ENCODE measurements at places on chromosomes 4 and X.

GRCh38 chrX:17549107-17549651 lies 174.2 kb downstream of the NHS start:
- DNase-seq, result no peak

DNA sequence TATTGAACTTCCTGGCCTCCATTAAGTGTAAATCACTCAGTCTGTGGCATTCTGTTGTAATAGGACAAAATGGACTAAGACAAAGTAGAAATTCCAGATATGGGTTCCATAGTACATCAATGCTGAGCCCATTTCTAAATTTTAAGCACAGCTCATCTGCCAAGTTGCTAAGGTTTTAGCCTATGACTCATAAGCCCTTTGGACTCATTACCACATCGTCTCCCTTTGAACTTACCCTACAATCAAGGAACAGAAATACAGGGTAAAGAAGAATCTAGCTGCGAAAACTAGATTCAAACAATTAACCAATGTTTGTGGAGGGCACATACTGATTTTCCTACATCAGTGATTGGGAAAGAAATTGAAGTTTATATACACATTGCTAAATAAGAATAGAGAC lies 31.8 kb downstream of the NAA11 start:
- DNase-seq, result no peak

DNA sequence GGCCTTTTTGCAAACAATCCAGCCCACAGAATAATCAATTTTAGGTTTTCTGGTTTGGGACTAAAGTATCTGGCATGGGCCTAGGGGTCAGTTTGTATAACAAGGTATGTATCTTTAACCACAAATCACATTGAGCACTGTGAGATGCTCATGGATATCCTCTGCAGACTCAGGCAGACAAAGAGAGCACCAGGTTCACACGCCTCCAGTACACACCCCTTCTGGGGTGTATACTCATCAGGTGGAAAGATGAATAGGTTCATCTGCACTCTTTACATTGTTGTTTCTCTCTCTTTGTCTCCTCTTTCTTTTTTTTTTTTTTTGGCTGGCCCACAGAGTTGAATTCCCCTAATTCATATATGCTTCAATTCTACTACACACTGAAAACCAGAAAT lies 21.1 kb downstream of the TEC start:
- DNase-seq, result no peak

GRCh38 chr4:75142382-75142781 lies 209.5 kb downstream of the PARM1 start:
- no peak for DNase-seq

DNA sequence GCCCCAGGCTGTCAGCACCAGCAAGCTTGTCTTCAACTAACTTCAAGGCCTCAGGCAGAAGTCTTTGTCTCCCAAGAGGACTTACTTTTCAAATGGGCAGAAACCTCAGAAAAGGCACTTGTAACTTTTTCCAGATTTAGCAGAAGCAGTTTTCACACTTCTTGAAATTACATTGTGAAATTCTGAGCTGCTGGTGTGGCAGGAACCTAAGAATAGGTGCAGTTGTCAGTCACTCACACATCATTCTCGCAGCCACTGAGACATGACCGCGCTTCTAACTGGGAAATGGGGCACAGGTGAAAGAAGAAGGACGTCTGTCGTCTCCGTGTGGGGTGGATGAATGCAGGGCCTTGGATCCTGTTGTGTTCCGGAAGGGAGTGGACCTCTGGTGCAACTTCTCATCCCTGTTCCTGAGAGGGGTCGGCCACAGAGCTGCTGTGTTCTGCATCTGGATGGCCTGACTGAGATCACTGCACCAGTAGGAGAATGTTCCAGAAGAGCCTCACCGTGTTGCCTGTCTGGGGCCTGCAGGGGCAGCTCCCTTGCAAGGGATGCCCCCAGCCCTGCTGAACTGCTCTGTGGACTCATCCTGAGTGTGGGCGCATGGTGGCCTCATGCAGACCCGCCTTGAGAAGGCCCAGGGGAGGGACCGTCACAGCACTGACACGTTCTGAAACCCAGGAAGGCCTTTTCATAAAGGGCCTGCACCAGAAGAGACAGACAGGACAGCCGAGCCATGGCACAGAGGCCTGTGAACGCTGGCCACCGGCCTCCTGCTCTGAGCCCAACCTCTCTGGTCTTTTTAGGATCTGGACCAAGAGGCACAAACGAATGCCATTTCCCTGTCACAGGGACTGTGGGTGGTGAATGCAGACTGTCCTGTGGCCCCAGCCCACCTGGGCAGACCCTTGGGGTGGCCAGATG lies 18.7 kb downstream of the NAT8L start:
- peak; percentile 3 for DNase-seq

DNA sequence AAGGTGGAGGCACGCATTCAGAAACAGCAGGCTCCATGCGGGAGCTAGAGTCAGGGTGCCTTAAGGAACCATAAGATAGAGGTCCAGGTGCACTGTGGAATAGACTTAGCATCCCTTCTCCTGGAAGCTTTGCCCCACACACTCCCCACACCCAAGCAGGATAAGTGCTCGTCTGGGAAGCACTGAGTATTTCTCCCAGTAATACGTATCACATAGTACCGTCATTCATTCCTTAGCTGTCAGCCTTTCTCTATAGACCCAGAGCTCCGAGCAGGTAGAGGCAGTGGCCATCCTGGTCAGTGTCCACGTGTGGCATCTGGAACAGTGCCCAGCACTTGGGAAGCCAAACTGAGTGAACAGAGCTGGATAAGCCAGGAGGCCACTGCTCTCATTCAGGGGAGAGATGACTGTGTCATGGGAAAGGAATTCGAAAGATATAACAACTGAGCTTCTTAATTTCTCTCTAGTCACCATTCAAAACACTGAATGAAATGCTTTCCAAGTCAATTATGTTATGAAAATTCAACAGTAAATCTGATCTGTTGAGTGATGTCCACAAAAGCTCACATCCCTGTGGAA lies 9.9 kb downstream of the APBB2 start:
- DNase-seq, result no peak

- no peak for DNase-seq
These were observed 36.5 kb downstream of the EFNB1 start for GRCh38 chrX:68865300-68865699.

GRCh38 chr4:155772459-155773195 lies 13.8 kb downstream of the GUCY1B1 start:
- DNase-seq, result no peak

DNA sequence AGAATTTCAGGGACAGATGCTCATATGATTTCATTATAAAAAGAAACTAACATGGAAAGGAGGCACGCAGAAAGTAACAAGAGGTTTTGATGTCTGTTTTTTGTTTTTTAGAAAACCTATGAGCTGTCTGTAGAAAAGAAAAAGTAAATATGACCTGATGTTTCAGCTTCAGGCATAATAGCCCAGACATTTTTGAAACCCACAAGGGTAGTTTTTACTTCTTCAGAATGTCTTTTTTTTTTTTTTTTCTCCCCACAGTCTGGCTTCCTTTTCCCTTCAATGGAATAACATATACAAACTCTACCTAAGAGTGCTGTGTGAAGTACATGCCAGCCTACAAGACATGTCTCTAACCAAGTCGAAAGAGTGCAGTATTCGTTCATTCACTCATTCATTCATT lies 18.3 kb upstream of the STX18 start:
- DNase-seq, result no peak

DNA sequence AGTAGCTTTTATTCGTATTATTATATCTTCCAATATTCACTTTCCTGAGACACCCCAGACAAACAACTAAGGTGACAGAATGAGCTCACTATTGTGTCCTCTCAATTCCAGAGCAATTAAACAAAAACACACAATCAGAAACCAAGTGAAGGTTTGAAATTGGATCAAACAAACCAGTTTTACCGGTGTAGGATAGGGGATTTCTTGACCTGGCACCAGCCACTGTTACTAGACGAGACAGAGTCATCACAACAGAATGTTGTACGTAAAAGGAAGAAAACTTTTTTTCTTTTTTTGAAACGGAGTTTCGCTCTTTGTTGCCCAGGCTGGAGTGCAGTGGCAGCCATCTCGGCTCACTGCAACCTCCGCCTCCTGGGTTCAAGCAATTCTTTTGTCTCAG lies 43.7 kb downstream of the LDOC1 start:
- no peak for DNase-seq

DNA sequence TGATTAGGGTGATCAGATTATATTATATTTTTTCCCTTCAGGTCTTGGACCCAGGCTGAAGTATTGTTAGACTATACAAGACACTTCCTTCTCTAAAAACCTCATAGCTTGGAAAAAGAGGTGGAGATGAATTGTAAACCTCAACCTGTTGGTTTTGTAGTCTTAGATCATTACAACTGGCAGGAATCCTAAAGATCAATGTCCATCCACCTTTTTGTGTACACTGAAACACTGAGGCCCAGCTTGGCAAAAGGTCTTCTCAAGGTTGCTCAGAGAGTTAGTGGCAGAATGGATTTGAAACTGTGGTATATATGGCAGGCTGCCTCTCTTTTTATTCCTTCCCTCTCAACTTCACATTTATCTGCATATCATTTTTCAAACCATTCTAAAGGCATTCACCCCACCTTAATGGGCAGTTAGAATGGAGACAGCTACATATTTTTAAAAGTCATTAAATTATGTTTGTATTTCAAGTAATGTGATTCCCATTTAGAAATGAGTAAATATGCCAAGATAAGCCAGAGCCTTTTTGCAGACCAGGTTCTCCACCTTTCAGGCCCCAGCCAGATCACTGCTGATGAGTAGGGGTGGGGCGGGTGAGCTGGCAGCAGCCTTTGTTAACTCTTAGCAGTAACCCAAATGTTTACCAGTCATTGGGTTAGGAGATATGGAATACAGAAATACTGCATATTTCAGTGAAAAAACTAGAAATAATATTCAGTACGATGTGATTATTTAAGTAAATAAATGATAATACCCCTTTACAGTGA lies 243.2 kb upstream of the F9 start:
- DNase-seq, result no peak

- no peak for DNase-seq
These were observed 8.6 kb downstream of the FAM200B start for GRCh38 chr4:15690020-15690809.

DNA sequence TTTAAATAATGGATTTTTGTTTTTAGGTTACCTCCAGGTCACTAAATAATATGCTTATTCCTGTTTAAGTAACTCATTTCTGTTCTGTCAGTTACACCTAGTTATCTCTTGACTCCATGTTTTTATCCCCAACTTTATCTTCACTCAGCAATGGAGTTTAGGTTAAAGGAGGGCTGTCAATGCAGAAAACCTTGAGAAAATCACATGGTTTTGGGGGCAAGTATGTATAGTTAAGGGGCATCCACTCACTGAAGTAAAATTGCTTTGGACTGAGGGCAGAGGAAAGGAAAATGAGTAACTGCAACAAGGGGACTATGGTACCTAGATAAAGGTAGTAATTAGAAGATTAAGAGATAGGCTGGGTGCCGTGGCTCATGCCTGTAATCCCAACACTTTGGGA lies 87.1 kb downstream of the UBE2K start:
- DNase-seq, result no peak

GRCh38 chrX:8341814-8342590 lies 122.6 kb upstream of the VCX3B start:
- DNase-seq, result no peak

DNA sequence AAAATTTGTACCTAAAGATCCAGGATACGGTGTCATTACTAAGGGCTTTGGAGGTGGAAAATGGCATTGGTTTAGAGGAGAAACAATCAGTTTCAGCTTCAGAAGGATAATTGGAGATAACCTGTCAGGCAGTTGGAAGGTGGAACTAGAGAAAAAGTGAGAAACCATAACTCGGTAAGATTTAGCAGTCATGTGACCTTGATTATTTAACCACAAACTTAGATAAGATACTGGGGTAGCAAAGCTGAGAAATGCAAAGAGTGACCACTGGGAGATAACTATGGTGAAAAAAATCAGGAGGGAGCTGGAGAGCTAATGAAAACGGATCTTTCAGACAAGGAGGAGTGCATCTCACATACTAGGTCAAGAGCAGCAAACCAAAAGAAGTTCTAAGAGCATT lies 58.3 kb upstream of the SMARCA5 start:
- DNase-seq, result no peak

GRCh38 chrX:150773634-150774033 lies 80.4 kb downstream of the MTMR1 start:
- DNase-seq, result no peak

- no peak for DNase-seq
These were observed 164.3 kb upstream of the MAMLD1 start for GRCh38 chrX:150198776-150199175.

GRCh38 chr4:186651624-186652023 lies 72.0 kb downstream of the FAT1 start:
- peak; percentile 12 for DNase-seq

- peak; percentile 26 for DNase-seq
These were observed 2.0 kb downstream of the PDZD4 start for GRCh38 chrX:153828308-153828707.

DNA sequence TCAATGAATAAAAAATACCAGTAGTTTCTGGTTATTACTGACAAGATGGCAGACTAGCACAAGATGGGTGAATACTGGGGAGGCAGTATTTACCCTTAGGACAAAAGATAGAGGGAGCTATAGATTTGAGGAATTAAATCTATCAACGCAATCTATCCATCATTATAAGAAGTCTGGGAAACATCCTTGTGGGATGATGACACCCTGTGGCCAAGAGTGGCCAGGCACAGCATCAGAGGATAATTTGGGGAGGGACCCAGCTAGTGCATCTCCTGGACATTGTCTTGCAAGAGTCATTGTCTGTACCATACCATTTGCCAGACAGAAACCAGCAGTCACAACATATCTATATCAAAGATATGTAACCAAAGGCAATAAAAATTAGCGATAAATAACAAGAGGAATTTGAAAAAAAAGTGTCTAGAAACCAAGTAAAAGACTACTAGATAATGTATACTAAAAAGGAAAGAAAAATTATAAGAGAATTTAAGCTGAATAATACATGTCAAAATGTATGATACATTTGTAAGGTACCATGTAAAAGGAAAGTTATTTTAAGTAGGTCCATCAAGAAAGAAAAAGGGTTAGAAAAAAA lies 22.9 kb downstream of the KCTD8 start:
- no peak for DNase-seq

GRCh38 chrX:109714340-109714958 lies 18.6 kb downstream of the ACSL4 start:
- no peak for DNase-seq

- DNase-seq, result no peak
These were observed 39.6 kb upstream of the MBTPS2 start for GRCh38 chrX:21799767-21800166.

DNA sequence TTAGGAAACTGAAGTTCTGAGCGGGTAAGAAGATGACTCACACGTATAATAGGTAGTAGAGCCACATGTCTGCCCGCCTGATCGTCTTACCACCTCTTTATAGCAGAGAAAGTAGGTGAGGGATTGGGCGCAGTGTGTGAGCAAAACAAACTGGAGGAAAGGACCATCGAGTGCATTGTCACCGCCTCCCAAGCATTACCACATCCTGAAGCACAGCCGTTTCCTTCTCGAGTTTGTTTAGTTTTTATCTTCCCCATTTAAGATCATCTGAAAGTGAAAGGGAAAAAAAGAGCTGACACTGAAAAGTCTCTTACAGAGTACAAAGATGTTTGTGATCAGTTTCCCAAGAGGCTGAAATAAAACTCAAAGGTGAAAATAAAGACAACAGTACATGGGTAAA lies 14.8 kb downstream of the PDK3 start:
- DNase-seq, result no peak
